ENCODE measurements at places on chromosomes 4 and X.

DNA sequence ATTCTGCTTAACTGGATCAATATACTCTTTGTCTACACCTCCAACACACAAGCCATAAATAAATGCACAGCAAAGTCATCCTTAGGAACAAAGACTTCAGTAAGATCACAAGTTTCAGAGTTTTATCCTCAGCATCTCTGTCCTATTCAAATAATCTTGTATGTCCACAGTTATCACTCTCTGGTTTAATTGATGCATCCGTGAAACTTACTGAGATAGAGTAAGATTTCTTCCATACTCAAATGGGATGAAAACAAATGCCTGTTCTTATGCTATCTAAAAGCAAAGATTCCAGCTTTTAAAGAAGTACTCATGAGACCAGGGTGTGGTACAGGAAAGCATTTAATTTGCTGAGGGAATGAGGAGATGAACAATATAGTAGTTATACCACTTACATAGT is 184.6 kb upstream of the SLC7A11 start:
- DNase-seq = no peak

DNA sequence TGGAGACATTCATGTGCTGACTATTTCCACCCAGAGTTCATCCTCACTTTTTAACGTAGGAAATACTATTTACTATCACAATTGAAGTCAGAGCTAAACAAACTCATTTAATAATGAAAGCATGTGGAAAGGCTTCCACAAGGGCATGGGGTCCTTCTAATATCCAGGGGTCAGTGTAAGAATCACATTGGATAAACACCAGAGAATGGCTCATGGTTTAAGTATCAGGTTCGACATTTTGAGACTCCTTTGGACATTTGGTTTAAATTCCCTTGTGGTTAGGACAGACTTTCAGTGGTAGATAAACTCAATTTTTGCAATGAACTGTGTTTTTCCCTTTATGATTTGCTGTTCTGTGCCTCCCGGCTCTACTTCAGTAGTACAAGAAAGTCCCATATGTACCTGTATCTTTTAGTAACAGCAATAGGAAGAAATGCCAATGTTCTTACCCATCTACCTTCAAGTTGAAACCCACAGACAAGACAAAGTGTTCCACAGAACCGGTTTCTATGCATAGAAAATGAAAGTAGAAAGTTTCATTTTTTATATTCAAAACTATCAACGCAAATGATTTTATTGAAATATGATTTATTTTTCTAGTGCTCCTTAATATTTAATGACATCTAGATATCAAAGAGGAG is 589.0 kb upstream of the FAM241A start:
- DNase-seq = no peak

- DNase-seq = no peak
These were observed 30.2 kb downstream of the PPP2R3B start for GRCh38 chrX:356385-357034.

GRCh38 chrX:68596871-68597270 is 50.6 kb upstream of the STARD8 start:
- no peak for DNase-seq

GRCh38 chr4:106522839-106523238 is 154.3 kb upstream of the GIMD1 start:
- no peak for DNase-seq

GRCh38 chr4:629636-629914 is 4.2 kb downstream of the PDE6B start:
- DNase-seq = no peak

- DNase-seq = peak; percentile 18
These were observed 7.6 kb downstream of the DLG3 start for GRCh38 chrX:70452143-70452733.

DNA sequence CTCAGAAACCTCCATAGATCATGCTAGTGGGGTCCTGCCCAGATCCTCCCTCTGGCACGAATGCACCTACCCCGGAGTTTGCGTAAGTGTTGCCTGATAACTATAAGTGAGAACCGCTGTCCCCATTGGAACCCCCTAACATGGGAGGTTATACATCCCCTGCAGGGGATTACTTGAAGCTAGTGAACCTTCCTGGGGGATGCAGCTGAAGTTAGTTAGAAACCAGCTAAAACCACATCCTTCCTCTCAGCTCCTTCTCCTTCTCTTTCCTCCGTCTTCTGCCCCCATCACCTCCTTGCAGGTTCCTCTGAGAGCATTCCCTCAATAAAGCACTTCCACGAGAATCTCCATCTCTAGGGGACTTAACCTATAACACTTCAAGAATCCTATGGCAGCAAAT is 95.0 kb downstream of the ZNF827 start:
- DNase-seq = no peak

- DNase-seq = no peak
These were observed 110.9 kb downstream of the SLC39A8 start for GRCh38 chr4:102234243-102234838.

DNA sequence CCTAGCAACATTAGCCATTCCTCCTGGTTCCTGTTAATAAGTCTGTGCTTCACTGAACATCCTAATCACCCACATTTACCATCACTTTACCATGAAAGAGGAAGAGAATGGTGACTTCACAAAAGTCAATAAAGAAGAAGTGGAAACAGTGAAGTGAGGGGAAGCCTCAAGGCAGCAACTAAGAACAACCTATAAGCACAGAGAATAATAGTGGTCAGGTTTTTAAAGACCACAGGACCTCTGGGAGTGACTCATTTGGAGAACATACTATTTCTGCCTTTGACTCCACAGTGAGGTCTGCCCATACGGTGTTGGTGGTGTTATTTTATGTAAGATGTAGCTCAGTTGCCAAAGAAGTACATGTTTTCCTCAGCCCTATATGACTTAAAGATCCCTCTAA is 86.0 kb upstream of the TET2 start:
- DNase-seq = no peak

- DNase-seq = no peak
These were observed at the start of gene TMPRSS11F for GRCh38 chr4:68129793-68130192. Gene TMPRSS11F (minus strand): TSS chr4:68129869. CDS start chr4:68129820, 49 bp downstream.

GRCh38 chr4:101280866-101281600 is 66.3 kb downstream of the PPP3CA start:
- DNase-seq = no peak

DNA sequence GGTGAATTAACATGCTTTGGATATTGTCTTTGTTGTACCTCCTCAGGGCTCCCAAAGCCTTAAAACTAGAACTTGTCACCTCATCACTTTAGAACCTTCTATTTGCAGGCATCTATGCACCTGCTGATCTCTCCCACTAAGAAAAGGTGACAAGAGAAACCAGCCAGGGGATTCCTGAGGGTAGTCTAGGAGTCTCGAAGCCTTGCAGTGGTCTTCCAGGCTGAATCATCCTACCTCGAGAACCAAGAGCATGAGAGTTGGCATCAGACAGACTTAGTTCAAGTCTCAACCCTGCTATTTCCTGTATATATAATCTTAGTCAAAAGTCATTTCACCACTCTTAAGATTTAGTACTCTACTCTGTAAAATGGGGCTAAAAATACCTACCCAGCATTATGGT is 29.6 kb downstream of the RTL5 start:
- no peak for DNase-seq

GRCh38 chrX:18348047-18348446 is 6.4 kb downstream of the SCML2 start:
- DNase-seq = no peak

DNA sequence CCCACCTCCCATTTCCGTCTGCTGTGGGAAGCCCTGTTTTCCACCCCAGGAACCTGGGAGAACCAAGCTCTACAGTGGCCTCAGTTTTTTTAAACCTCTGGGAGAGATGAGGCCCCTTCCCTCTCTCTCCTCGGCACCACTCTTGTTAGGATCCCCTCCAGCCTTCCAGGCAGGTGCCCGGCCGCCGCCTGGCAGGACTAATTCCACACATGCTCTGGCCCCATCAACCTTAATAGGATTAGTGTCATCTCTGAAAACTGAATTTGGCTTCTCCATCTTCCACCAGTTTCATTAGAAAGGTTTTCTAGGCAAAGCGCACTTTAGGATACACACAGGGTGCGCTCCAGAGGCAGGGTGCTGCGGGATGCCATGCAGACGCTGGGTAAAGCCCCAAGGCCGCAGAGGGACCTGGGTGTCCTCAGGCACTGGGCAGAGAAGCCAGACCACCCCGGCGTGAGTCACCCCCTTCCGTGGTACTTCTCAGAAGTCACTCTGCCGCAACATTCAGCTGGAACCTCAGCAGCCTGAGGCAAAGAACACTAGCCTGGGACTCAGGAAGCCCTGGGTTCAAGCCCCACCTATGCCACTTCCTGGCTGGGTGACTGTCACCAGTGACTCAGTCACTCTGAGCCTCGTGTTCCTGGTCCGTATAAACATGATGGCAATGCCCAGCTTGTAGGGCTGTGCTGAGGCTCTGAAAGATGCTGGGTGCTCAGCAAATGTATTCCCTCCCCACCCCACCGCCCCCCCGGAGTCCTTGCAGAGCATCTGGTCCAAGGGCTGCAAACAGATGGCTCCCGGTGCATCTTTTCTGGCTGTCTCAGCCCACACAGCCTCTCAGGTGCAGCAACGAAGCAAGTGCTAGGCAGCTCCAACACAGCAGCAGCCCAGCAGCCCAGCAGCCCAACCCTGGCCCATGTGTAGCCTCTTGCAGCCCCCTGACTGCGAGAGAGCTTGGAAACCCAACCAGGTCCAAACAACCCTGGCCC is 29.1 kb downstream of the PPP2R2C start:
- DNase-seq = no peak

- DNase-seq = no peak
These were observed 22.6 kb downstream of the CSF2RA start for GRCh38 chrX:1291110-1291740.

GRCh38 chr4:20217951-20218350 is 33.8 kb upstream of the SLIT2 start:
- DNase-seq = no peak

- DNase-seq = peak; percentile 79
These were observed 80.8 kb downstream of the ANKRD50 start for GRCh38 chr4:124631760-124632159.
